Spinal cord (tissue), 10 donors: ENCODE measurements at places on chromosomes 2 and 18. TPM values are rescaled to one million over a fixed set of nuclear protein-coding genes. Genes with fewer than 3 reads are reported as not detected.

Gene XDH
- 0.06 TPM for total RNA-seq

Gene DNAJC5G
- total RNA-seq = 0.22 TPM

Gene NEU4
- 1.3 TPM for total RNA-seq

Gene GLI2
- total RNA-seq = 5.0 TPM

Gene PLGLB2
- 2.5 TPM for total RNA-seq

Gene NBAS
- total RNA-seq = 82.7 TPM

GRCh38 chr18:3824101-3824500 is 374.1 kb downstream of the TGIF1 start:
- no peak for DNase-seq

- no peak for DNase-seq
Observed at GRCh38 chr2:46487667-46488335, 8.4 kb downstream of the TMEM247 start.

DNA sequence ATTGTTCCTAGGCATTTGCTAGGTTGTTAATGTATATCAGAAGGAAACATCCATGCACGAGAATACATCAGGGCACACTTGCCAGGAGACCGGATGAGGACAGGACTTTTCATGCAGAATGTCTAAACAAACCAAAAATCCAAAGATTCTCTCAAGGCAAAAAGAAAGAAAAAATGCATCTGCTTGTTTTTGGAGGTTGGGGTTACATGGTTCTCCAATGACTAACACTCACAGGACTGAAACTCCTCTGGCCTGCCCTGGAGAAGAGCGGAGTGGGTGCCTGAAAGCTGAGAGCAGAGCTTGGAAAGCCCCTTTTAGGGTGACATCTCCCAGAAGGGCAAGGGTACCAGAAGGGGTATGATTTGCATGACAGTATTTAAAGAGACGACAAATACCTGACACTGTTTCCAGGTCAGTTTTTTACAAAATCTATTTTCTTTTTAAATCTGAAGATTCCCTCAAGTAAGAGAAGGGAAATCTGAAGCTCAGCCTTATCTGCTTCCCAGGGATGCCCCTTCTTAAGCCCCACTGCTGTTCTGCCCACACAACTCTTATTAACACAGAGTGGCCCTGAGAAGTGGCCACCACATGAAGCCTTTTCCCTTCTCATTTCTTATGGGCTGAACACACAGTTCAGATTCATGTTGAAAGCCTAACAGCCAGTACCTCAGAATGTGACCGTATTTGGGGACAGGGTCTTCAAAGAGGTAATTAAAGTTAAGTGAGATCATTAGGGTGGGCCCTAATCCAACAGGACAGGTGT is 216.4 kb downstream of the STK39 start:
- DNase-seq = no peak

GRCh38 chr2:8144785-8145184 is 537.1 kb upstream of the ID2 start:
- DNase-seq = no peak

DNA sequence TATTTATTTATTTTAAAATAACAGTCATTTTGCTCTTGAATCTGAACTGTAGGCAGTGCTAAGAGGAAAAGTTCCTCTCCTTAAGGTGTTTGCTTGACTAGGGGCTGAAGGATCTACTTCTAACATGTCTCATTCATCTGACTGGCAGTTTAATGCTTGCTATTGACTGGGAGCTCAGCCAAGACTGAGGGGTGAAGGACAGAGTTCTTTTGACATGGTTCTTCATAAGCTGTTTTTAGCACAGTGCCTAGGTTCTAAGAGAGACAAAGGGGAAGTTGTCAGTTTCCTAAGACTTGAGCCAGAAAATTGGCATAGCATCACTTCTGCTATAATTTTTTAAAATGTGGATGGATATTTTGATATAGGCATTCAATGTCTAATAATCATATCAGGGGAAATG is 73.0 kb downstream of the COMMD1 start:
- DNase-seq = no peak

DNA sequence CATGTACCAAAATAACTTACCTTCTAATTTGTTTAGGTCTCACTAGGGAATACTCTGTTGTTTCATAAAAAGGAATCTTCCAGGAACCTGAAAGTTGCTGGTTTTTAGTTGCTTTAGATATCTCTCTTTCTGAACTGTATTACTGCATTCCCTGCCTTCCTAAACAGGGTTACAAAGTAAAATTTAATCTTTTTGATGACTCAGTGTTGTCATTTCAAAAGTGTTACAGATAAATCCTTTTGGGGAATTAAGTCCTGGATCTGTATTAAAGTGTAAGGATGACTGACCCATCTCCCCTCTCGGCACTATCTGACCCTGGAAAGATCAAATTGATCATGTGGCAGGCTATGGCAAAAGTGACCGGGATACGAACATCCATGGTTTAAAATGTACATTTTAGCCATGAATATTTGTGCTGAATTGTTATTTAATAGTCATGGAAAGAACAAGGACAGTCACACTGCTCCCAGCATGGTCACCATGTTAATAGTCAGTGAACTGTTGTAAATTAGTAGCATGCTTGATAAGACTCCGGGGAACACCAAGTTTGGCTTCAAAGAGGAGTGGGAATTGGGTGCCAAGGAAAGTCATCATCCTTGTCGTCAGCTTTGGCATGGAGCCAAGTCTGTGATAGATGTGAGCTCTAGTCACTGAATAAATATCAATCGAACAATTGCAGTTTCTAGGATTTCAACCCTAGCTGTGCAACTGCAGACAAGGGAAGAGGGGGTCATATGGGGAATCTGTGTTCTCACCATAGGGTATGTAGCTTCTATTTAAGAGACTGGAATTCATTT is 4.2 kb downstream of the PLEKHA3 start:
- peak; percentile 74 for DNase-seq

DNA sequence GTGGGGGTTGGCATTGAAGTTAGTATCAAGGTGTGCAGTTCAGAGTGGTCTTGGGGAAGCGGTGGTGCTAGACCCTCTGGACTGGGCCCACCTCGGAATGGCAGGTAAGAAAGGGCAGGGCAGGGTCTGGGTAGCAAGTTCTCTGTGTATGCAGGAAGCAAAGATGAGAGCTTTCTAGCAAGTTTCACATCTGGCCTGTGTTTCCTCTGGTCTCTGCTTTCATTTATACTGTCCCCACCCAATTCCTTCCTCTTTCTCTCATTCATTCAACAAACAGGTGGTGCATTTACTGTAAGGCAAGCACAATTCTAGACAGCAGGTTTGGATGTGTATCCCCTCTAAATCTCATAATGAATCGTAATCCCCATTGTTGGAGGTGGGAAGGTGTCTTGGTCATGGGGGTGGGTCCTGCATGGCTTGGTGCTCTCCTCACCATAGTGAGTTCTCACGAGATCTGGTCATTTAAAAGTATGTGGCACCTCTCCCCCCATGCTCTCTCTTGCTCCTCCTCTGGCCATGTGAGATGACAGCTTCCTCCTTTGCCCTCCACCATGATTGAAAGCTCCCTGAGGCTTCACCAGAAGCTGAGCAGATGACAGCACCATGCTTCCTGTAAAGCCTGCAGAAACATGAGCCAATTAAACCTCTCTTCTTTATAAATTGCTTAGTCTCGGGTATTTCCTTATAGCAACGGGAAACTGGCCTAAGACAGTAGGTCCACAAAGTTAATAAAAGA is 51.8 kb downstream of the PKDCC start:
- DNase-seq = no peak

- no peak for DNase-seq
Observed at GRCh38 chr18:63329431-63330145, 10.0 kb upstream of the BCL2 start.

GRCh38 chr2:20060106-20060505 is 8.7 kb upstream of the LAPTM4A start:
- DNase-seq = no peak

DNA sequence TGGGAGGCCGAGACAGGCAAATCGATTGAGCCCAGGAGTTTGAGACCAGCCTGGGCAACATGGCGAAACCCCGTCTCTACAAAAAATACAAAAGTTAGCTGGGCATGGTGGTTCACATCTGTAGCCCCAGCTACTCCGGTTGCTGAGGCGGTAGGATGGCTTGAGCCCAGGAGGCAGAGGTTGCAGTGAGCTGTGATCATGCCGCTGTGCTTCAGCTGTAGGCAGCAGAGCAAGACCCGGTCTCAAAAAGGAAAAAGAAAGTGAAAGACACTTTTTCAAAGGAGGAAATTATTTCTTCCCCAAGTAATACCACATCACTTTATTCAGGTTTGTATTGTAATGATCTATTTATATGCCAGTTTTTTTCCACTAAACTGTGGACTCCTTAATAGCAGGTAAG is 35.7 kb upstream of the TAF4B start:
- DNase-seq = no peak

DNA sequence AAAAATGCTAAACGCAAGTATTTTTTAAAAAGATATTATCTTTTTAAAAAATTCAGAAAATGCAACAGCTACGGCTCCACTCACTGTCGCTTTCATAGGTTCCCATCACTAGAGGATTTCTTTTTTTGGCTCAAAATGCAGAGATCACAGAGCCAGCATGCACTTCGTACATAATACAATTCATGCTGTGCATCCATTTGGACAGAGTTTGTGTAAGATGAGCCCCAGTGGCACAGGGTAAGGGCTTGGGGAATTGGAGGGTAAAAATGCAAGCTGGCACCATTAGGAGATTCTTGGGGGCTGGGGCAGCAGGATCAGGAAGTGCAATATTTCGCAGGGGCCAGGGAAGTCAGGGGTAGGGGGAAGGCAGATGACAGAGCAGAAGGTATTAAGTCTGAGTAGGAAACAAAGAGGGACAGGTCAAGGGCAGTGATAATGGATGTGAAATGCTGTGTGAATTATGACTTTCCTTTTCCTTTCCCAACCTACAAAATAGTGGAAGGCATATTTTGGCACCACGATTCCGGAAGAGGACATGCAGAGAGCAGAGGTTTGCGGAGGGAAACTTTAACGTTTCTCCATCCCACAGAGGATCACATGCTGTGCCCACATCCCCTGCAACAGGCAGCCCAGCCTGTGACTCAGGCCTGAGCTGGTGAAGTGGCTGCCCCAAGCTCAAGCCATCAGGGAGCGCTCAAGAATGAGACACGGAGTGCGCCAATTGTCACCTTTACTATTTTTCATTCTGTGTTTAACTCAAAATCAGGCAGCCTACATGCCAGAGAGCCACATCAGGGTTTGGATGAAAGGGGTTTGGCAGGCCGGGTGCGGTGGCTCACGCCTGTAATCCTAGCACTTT is 4.7 kb downstream of the CAPG start:
- no peak for DNase-seq

- DNase-seq = no peak
Observed at GRCh38 chr2:167332358-167332757, 444.1 kb downstream of the XIRP2 start.

DNA sequence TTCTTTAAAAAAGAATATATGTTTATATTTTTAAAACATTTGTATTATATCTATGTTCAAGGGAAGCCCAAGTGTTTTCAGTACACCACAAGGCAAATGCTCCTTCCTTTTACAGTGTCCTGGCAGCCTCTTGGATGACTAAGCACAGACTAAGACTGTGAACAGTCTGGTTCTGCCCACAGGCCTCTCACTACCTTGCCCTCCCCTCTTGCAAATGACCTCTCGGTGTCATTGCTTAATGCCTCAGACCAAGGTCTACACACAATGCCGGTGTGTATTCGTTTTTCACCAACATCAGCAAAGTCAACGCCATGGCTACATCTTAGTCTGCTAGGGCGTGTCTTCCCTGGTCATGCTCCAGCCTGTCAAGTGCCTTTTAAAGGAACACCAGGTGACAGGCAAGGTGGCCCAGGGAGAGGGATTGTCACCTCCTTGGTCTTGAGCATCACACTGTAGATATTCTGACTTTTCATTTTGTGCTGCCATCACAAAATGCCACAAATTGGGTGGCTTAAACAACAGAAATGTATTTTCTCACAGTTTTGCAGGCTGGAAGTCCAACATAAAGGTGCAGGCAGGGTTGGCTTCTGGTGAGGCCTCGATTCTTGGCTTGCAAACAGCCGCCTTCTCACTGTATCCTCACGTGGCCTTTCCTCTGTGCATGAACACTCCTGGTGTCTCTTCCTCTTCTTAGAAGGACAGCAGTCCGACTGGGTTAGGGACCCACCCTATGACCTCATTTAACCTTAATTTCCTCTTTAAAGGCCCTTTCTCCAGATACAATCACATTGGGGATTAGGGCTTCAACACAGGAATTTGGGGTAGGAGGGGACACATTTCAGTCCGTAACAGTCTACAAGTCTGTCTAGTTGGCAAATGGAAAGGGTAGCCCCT is 266.5 kb downstream of the KLHL29 start:
- DNase-seq = no peak

GRCh38 chr2:30897539-30897938 is 90.3 kb upstream of the CAPN13 start:
- no peak for DNase-seq

GRCh38 chr2:227813562-227814353 is at the start of gene CCL20:
TSS of gene CCL20 (plus strand) at chr2:227813842. CDS start at chr2:227813912, 70 bp downstream.
- no peak for DNase-seq

DNA sequence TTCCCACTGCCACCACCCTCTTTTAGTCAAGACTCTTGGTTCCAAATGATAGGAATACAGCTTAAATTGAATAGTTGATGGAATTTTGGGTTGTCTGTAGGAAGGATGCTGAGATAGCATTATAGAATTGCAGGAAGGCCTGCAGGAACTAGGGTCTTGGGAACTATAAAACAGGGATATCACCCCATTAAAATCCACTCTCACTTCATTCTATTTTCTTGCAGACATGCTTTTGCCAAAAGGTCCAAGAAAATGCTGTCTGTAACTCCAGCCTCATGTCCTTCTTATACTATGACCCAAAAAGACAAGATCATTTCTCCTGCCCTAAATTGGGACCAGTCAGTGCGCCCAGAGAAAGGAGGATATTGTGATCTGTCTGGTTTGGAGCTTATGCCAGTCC is 89.1 kb downstream of the COMMD1 start:
- DNase-seq = no peak

- DNase-seq = no peak
Observed at GRCh38 chr2:191038741-191039140, 24.8 kb upstream of the STAT1 start.

DNA sequence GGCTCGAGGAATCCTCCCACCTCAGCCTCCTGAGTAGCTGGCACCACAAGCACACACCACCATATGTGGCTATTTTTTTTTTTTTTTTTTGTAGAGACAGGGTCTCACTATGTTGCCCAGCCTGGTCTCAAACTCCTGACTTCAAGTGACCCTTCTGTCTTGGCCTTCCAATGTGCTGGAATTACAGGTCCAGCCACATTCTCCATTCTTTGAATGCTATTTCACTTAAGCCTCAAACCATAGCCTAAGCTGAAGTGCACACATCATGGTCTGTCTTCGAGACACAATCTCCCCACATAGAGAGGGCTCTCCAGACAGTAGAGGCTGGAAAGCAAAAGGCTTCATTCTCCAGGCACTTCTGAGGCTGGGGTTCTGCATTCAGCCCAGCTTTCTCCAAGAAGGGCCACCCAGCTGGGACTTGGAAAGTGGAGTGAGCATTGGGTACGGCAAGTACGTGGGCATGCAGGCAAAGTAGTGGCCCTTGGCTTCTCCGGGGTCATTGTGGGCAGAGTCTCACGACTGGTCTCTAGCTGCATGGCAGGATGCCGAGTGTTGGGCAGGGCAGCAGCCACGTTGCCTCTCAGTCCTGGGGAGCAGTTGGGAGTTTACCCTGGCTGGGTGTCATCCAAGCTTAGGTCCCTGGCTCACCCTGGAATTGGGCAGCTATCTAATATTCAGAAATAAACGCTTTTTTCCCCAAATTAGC is 78.2 kb upstream of the SMAD7 start:
- DNase-seq = no peak

GRCh38 chr2:171436307-171436706 is 2.3 kb downstream of the DCAF17 start:
- DNase-seq = no peak

GRCh38 chr2:207810200-207810788 is 40.6 kb upstream of the FZD5 start:
- DNase-seq = no peak

- DNase-seq = no peak
Observed at GRCh38 chr2:41344529-41344928, 703.3 kb upstream of the PKDCC start.
